Activated naive CD8-positive, alpha-beta T cell treated with anti-CD3 and anti-CD28 coated beads for 36 hours (primary cell): ENCODE measurements at places on chromosomes 5 and 9.
A peak's percentile ranks its signal among the peaks of the same experiment; 100 is the strongest.

DNA sequence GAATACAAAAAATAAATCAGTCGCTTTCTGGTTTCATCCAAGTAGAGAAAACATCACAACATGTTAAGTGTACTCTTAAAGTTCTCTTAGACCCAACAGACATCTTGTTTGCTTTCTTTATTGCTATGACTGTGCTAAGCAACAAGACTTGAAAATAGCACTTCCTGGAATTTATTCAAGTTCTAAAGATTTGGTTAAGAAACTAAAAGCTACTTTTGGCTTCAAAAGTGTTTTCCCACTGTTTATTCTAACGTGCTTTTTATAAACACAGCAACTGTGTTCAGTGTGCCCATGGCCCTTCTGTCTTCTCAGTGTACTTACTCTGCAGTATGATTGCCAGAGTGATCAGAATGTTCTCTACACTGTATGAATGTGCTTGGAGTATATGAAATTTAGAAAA, 109.8 kb downstream of the GIN1 start:
- no peak overlapping the region for H3K4me3 ChIP-seq
- no peaks in the 10 kb centered on the region for H3K27me3 ChIP-seq
- peaks cover 29% of the 10 kb centered on the region for H3K36me3 ChIP-seq
- no peaks in the 10 kb centered on the region for H3K4me1 ChIP-seq
- no peak overlapping the region for H3K27ac ChIP-seq

- no peaks in the 10 kb centered on the region for H3K36me3 ChIP-seq
- peaks cover 3% of the 10 kb centered on the region for H3K27me3 ChIP-seq
- H3K27ac ChIP-seq, result no peak overlapping the region
- no peak overlapping the region for H3K4me3 ChIP-seq
- no peaks in the 10 kb centered on the region for H3K4me1 ChIP-seq
Measured at GRCh38 chr9:95580812-95581761, 64.3 kb upstream of the PTCH1 start.

GRCh38 chr5:107501965-107502675, 168.6 kb downstream of the EFNA5 start:
- H3K4me1 ChIP-seq, result peaks cover 5% of the 10 kb centered on the region
- H3K27ac ChIP-seq, result no peak overlapping the region
- DNase-seq, result no peak
- H3K4me3 ChIP-seq, result no peak overlapping the region

GRCh38 chr9:27209034-27209433, 87.9 kb downstream of the EQTN start:
- no peak overlapping the region for H3K4me3 ChIP-seq
- H3K4me1 ChIP-seq, result no peaks in the 10 kb centered on the region
- H3K36me3 ChIP-seq, result no peaks in the 10 kb centered on the region

DNA sequence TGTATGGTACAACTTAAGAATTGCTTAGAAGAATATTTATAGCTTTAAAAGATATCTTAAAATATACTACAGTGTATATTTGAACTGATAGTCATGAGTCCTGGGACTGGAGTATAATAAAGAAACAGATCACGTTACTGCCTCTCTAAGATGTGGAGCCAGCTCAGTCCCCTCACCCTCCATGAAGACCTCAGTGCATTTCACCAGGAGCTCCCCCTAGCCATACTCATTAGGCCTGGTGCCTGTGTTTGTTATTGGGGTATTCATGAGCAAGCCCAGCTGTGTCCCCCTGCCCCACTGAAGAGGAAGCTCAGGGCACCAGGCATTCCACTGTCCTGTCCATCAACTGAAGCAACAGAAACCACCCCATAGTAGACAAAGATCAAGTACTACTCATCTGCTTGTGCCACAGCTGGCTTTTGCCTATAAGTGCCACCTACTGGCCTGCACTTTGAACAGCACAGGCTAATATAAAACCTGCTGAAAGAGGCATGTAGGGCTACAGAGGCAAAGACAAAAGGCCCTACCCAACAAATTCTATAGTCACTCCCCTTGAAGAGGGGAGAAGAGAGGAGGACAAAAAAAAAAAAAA, 850.2 kb upstream of the NUDT12 start:
- DNase-seq, result no peak
- H3K4me3 ChIP-seq, result no peak overlapping the region
- H3K27me3 ChIP-seq, result no peaks in the 10 kb centered on the region
- H3K36me3 ChIP-seq, result no peaks in the 10 kb centered on the region

- no peaks in the 10 kb centered on the region for H3K36me3 ChIP-seq
- no peak overlapping the region for H3K27ac ChIP-seq
- no peak overlapping the region for H3K4me3 ChIP-seq
- H3K4me1 ChIP-seq, result no peaks in the 10 kb centered on the region
- DNase-seq, result no peak
- H3K27me3 ChIP-seq, result peaks cover 3% of the 10 kb centered on the region
Measured at GRCh38 chr5:135441350-135441831, 5.8 kb downstream of the DCANP1 start.

DNA sequence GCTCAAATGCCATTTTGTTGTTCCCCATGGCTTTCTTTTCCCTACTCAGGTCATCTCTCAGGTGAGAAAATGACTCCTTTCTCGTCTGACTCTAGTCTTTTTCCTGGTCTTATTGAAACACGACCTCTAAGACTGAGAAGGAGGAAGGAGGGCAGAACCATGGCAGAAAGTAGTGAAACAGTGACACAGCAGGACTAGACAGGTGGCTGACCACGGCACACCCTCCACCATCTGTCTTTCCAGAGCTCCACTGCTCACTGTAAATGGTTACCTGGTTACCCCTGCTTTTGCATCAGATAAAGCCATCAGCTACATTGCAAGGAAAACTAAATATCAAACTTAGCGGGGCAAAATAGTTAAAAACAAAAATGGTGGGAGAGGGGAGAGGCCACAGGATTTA, 30.9 kb downstream of the NR4A3 start:
- no peak overlapping the region for H3K4me3 ChIP-seq
- H3K36me3 ChIP-seq, result peaks cover 79% of the 10 kb centered on the region
- peaks cover 41% of the 10 kb centered on the region for H3K4me1 ChIP-seq
- no peaks in the 10 kb centered on the region for H3K27me3 ChIP-seq

DNA sequence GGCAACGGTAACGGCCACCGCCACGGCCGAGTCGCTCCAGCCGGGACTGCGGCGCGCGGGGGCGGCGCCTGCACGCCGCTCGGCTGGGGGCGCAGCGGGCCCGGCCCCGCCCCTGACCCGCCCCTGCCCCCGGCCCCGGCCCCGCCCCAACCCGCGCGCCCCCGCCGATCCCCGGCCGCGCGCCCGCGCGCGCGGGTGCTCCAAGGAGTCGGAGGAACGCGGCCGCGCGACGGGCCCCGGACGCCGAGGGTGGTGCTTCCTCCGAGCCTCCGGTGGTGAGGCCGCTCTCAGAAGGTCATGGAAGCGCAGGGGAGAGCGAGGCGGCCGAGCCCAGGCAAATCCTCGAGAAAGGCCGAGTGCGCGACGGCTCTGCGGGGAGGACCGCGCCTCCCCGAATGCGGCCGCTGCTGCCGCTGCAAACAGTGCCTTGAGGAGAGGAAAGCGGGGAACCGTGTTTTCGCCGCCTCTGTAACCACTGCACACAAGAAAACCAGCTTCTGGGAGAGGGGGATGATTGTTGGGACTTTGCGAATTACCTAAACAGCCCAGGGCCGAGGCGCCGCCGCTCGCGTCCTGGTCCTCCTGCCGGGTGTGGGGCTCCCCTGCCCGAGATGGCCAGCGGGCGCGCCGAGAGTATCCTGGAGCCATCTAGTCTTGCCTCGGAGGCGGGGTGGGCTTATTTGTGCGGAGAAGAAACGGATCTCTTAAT, at the start of gene LIFR:
LIFR (minus strand) TSS at position 48 of the 709 bp plus-strand sequence. CDS start 25,999 bp downstream, outside the sequence.
- no peaks in the 10 kb centered on the region for H3K36me3 ChIP-seq
- no peak within 1 kb of the TSS for H3K27ac ChIP-seq
- peak; percentile 47 for DNase-seq
- H3K27me3 ChIP-seq, result peaks cover 80% of the 10 kb centered on the region

DNA sequence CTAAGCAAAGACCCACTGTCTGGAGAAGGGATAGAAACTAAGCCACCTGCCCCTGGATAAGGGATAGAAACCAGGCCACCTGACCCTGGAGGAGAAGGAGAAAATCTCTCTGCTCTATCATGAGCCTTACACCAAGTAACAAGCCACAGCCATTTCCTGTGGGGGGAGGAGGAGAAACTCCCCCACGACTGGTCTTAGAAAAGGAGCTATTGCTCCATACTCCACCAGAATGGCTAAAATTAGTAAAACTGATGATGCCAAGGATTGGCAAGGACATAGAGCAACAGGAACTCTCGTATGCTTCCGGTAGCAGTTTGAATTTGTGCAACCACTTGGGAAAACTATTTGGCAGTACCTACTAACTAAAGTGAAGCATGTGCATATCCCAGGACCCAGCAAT, 70.8 kb downstream of the ACTL7B start:
- H3K27ac ChIP-seq, result no peak overlapping the region
- peaks cover 4% of the 10 kb centered on the region for H3K4me1 ChIP-seq
- H3K4me3 ChIP-seq, result no peak overlapping the region
- H3K27me3 ChIP-seq, result peaks cover 14% of the 10 kb centered on the region

GRCh38 chr5:156354571-156354970, 27.6 kb downstream of the SGCD start:
- H3K27me3 ChIP-seq, result no peaks in the 10 kb centered on the region
- H3K4me1 ChIP-seq, result no peaks in the 10 kb centered on the region
- no peaks in the 10 kb centered on the region for H3K36me3 ChIP-seq
- no peak overlapping the region for H3K4me3 ChIP-seq
- no peak for DNase-seq
